ENCODE measurements at places on chromosomes 4 and X.

GRCh38 chr4:108772402-108772801, 9.5 kb upstream of the ETNPPL start:
- no peak for DNase-seq

DNA sequence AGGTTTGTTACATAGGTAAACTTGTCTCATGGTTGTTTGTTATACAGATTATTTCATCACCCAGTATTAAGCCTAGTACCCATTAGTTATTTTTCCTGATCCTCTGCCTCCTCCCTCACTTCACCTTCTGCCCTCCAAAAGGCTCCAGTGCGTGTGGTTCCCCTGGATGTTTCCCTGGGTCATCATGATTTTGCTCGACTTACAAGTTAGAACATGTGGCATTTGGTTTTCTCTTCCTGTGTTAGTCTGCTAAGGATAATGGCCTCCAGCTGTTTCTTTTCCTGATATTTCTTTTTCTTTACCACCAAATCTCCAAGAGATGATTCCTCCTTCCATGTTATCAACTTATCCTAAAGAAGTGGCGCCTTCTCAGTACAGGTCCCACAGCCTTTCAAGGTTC, 543.1 kb upstream of the ADGRL3 start:
- DNase-seq, result no peak

GRCh38 chr4:185480016-185480732, 8.6 kb upstream of the CCDC110 start:
- no peak for DNase-seq

GRCh38 chr4:7425591-7426468, 8.9 kb downstream of the PSAPL1 start:
- DNase-seq, result no peak

DNA sequence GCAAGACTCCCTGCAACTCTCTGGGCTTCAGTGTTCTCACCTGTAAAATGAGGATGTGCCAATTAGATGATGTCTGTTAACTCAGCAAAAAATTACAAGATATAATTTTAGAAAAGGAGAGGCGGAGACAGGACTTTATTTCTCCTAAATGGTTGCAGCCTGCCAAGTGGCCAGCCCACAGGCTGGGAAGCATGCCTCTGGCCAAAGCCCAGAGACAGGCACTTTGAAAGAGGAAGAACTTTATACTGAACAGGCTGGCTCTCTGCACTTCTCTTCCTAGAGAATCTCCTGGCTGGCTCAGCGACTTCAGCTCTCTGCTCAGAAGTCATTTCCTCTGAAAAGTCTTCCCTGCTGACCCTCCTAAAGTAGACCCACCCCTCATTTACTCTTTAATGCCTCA, 3.7 kb downstream of the PRDM5 start:
- DNase-seq, result no peak

DNA sequence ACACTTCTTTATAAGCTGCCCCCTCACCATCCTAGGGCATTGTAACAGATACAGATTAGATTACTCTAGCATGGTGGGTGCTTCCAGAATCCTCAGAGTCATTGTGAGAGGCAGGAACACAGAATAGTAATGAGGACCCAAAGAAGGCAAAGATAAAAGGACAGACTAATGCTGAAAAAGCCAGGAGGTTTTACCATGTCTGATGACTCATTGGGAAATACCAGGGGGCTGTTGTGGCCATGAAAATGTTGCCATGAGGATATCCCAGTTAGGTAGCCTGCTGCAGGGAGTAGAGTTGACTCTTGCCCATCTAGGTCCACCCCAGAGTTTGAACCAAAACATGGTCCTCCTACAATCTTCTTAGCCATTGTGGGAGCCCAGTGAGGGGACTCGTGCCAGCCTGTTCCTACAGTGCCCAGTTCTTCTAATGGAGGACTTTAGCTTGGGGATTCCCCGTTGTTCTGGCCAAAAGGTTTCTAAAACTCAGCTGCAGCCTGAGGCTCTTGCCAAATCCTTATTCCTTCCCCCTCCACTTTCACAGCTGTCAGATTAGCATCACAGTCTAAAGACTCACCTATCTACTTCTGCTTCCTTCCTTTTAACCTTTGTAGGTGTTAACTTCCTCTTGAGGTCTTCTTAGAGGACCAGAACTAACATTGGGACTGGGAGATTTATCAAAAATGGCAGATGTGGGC, 586.0 kb upstream of the AADAT start:
- DNase-seq, result no peak

DNA sequence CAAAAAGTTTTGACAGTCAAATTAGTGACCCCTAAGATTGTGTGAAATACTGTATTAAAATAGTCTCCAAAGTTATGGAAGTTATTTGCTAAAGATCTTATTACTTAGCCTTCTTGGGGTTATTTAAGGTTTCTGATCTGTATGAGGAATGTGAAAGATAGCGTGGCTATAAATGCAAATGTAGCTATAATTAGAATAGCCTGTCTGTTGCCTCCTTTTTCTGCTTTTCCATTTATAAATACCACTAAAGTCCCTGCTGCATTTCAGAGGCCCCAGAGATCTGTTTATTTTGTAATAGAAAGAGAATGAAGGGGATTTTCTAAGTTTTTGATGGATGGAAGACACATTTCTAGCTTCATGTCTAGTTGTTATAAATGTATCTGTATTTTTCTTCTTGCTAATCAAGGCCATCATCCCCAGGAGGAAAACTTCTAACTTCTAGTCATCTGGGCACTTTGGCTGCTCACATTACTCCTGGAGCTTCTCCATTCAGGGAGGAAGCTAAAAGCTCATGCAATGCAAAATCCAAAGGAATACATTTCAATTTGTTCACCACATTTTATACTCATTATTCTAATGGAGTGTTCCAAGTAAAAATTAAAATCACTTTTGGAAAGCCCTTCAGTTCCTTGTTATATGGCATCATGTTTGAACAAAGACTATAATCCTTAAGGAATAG, 73.9 kb downstream of the INTS12 start:
- no peak for DNase-seq

DNA sequence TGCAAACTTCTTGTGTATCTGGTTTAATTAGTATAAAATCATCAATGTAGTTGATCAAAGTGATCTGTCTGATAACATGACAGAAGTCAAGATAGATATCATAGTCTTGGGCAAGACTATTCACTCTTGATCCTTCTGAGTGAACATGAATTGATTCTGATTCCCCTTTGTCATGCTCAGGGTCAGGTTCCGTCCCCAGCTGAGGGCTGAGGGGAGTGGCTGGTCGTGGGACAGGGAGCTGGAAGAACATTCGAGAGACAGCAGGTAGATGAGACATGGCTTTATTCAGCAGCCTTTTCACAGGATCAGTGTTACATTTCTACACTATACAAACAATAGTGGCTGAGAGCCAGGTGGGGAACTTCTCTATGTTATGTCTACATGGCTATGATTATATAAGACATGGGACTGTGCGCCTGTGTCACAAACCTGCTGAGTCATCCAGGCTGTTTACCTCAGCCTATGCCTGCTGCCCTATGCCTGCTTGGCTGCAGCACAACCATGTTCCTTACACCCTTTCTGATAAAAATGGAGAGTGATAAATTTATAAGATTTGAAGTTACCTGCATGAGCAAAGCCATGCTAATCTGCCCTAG, 586.9 kb upstream of the NR3C2 start:
- DNase-seq, result no peak

DNA sequence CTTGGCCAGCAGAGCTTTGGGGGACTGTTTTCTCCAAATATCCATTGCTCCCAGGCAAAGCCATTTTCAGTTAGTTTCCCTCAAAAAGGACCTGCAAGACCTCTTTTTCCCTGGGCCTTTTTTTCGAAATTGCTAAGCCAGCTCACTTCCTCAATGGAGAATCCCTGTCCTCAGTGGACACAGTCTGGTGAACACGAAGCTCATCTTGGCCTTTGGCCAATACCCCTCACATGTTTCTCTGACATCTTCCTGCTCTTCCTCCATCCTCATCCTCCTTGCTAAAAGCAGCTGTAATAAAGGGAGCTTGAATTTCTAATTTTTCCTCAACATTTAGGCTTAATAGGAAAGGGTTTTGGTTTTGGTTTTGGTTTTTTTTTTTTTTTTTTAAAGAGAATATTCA, 17.6 kb upstream of the PRPS1 start:
- no peak for DNase-seq

GRCh38 chr4:55143858-55144257, 18.5 kb upstream of the KDR start:
- DNase-seq, result no peak

DNA sequence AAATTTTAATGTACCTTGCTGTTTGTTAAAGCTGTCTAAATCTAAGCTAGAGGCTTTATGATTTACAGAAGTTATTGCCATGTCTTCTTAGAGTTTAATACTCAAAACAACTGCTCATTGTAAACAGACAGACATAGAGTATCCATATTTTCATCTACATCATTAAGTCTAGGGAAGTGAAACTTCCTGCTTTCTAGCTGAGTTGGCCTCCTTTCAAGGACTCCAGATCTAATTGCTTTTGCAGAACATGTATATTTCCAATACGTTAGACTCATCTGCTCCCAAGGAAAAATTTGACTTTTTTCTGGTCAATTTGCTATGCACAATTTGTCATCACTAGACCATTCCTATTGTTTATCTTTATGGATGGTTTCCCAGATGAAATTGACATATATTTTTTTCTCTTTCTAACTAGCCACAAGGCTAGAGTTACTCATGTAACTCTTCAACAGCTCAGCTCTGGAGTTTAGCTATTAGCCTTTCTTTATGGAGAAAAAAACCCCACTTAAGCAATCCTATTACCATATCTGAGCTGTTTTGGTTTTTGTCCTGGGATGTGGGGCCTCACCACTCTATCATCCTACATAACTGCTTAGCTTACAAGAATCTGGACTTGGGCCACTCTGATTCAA, 122.9 kb downstream of the PPA2 start:
- DNase-seq, result no peak

GRCh38 chrX:153669901-153670731, 3.5 kb downstream of the PNCK start:
- DNase-seq, result no peak

GRCh38 chr4:1518997-1519700, 112.9 kb upstream of the NKX1-1 start:
- no peak for DNase-seq

GRCh38 chr4:119020158-119020557, 115.5 kb upstream of the MYOZ2 start:
- no peak for DNase-seq

GRCh38 chr4:160709546-160709945, 1454.3 kb downstream of the FSTL5 start:
- DNase-seq, result no peak

DNA sequence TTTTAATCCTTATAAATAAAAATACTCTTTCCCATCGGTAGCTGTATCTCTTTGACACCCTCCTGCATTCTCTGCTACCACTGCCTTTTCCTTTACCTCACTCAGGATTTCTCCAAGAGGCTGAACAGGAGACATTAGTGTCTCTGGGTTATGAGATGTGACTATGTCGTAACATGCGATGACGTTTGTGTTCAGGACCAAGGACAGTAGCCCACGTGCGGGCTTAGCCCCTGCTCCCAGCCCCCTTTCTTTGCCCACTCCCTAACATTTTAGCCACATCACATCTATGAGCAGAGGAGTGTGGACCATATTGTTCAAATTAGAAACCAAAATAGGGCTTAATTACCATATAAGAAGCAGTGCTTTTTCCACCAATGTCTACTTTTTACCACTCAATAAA, 369.3 kb downstream of the FBXW7 start:
- DNase-seq, result no peak

GRCh38 chrX:136262812-136263315, 11.7 kb upstream of the MAP7D3 start:
- no peak for DNase-seq

DNA sequence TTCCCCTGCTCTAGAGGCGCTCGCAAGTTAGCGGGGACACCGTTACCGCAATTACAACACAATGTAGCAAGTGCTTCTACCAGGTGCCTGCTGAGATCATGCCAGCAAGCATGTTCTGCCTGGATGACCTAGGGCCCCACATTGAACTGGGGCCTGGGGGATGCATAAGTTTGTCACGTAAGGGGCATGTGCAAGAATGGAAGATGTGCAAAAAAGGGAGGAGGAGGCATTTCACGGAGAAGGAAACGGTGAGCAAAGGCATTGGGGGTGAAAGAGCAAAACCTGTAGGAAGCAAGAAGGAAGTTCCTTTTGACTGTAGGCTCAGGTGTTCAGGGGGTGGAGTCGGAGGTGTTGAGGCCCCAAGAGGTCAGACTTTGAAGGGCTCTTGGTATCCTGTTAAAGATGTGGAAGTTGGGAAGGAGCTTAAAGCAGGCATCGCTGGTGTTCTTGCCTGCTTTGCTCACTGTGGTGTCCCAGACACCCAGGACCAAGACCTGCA, 602 bp upstream of the SCARB2 start:
- no peak for DNase-seq

DNA sequence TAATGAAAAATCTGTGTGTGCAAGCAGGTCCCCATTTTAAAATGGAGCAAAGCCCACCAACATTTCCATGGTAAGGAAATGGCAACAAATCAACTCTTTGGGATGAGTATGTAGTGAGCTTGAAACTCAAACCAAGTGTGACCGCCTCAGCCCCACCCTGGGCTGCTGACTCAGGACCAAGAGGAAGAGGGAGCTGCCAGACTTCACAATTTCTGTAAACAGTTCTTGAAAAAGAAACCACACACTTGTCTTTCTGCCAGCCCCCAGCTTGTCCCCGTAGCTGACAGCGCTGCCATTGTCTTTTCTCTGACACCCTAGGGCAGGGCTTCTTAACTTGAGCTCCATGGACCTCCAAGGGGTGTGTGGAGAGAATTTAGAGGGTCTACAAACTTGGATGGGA, 10.3 kb downstream of the RTL5 start:
- DNase-seq, result no peak

- no peak for DNase-seq
Measured at GRCh38 chr4:144592264-144592663, 53.7 kb upstream of the HHIP start.

GRCh38 chr4:26873391-26874026, 12.9 kb downstream of the STIM2 start:
- DNase-seq, result peak; percentile 33

DNA sequence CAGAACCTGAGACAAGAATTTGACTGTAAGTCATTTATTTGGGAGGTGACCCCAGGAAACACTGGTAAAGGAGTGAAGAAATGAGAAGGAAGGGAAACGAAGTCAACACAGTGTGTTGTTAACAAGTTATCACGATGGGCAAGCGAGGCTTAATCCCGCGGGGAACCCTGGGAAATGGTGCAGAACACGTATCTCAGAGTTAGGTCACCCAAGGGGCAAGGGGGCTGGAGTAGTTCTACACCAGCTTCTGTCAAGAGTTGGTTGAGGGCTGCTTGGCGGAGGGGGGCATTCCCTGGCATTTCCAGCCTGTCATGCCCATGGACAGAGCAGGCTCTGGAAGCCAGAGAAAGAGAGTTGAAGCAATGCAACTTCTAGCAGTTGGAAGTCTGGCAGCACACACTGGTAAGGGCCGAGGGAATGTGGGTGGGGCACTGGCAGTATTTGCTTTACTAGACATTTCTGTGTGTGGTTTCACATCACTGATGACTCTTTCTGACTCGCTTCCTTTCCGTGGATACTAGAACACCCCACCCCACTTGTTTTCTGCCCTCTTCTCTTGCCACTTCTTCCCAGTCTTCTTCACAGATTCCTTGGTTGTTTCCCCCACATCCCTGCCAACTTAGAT, 52.2 kb upstream of the ADGRG2 start:
- no peak for DNase-seq

- DNase-seq, result no peak
Measured at GRCh38 chr4:181661090-181661489, 582.1 kb upstream of the TENM3 start.

All from stimulated activated CD8-positive, alpha-beta memory T cell treated with anti-CD3 and anti-CD28 coated beads, Interleukin-2, amount 100 ng/mL, for 1 hour (primary cell).